ENCODE measurements at places on chromosomes 11 and 22.

GRCh38 chr11:94750319-94751217 is 17.6 kb upstream of the AMOTL1 start:
- DNase-seq: no peak

DNA sequence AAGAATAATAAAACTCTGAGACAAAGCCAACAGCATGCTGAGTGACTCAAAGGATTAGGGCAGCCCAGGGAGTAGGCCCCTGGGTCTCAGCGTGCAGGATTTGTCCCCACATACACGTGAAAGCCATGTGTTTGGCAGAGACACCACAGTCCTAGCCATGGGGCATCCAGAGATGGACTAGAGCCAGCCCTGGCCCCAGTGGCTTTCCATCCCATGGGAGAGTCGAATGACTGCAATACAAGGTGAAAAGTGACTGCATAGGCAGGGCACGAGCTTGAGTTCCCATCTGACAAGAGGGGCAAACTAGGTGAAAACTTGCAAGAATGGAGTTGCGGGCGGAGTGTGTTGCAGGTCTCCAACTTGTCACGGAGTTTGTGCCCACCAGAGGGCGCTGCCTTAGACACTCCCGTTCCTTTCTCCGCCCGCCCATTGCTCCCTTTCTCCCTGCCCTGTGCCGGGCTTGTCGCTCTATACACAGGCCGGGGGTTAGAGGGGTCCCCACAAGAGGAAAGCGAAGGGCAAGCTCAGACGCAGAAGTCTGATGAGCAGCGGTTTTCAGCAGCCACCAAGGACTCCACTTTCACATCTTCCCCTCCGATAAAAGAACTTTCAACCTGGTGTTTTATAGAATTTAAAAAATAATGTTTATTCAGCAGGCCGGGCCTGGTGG is 24.2 kb downstream of the TSKU start:
- peak; percentile 76 for DNase-seq

- no peak for DNase-seq
These were observed 195.7 kb downstream of the CTTN start for GRCh38 chr11:70594031-70594430.

DNA sequence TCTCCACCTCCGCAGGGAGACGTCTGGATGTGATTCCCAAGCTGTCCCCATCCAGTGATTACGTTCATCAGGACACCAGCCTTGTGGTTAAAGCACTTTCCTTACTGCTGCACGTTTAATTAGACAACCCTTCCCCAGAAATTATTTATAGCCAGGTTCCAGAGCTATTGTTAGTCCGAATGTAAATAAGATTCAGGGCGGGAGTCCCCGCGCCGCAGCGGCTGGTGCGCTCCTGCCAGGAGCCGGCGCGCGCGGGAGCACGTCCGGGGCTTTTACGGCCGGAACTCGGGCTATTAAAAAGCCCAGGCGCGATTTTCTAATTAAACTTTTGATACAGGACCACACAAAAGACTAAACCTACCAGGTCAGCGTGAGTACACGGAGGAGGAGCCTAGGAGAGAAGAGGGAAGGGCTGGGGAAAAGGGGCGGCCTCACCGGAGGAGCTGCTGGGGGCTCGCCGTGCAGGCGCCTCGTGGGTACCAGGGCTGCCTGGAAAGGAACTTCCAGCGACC is 538.3 kb downstream of the OPCML start:
- DNase-seq: no peak

- no peak for DNase-seq
These were observed 39.5 kb upstream of the EP300 start for GRCh38 chr22:41052661-41053490.

- no peak for DNase-seq
These were observed 55.4 kb downstream of the CDKN1C start for GRCh38 chr11:2830030-2830812.
